Frontal cortex (tissue), 4 donors: ENCODE measurements at places on chromosomes 12 and 14. TPM values are rescaled to one million over a fixed set of nuclear protein-coding genes. Genes with fewer than 3 reads are reported as not detected.

The ACOT6 gene
- not detected for total RNA-seq

The RPL6 gene
- total RNA-seq: 1,024 TPM

The DEPDC4 gene
- total RNA-seq: 2.4 TPM

The ADGRD1 gene
- total RNA-seq: 4.5 TPM

The MGAT2 gene
- total RNA-seq: 51.4 TPM

The TCL1B gene
- total RNA-seq: not detected

DNA sequence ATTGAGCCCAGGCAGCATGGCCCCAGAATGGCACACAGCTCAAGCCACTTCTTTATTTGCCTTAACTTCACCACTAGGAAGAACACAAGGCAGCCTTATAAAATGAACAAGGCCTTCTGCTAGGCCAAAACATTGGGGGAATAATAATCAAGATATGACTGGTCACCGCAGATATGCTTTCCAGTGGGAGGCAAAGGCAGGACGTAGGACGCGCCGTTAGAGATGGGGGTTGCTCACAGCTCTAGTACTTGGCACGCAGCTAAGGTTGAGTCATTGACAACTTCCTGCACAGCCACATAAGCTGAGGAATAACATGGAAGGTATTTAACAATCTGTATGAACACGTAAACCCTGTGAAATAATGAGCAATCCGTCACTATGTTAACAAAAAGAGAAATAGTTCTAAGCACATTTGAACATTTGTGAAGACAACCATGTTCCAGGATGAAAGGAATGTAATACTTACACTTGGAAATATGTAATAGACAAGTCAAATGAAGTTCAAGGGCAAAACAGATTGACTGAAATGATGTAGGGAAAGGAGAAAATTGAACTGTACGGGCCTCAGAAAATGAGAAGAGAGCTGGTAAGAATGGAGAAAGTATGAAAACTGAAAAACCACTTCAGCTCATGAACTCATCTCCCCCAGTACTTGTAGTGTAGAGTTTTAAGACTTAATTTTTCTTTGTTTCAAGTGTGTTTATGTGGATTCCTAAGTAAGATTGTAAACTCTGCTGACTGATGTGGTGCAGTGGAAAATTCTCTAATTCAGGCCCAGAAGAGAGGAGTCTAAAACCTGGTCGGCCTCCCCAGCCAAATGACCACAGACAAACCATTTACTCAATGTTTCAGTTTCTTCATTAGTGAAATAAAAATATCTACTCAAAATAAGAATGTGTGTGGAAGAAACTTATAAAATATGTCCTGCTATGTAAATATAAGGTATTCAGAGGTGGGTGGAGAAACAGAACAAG lies 59.3 kb upstream of the CCDC91 start:
- DNase-seq: no peak

DNA sequence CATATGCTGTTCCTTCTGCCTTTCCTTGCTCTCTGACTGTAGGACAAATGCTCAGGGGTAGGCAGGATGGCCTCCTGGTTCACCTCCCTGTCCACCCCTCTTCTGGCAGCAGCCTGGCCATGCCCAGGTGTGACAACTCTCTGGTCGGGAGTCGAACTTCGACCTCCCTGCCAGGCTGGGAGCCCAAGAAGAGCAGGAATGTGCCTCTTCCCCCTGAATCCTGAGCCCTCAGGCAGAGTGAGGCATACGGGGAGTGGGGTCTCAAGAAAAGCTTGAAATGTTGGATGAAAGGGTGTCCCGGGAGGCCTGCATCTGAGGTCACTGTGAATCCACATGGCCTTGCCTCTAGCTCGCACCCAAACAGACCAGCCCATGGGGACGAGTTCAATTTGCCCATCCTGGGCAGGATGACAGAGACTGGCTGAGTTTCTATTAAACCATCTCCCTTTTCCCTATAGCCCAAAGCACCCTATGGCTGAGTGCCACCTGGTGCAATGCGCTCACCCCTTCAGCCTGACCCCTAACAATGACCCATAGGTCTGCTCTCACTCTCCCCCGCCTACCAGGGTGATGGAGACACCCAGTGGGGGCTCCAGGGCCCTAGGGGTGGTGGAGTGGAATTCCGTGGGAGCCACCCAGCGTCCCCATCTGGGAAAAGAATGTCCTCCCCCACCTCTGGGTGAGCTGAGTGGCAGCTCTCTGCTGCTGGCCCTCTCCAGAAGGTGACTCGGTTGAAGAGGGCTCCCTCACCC lies 52.9 kb upstream of the DIO3 start:
- DNase-seq: no peak

DNA sequence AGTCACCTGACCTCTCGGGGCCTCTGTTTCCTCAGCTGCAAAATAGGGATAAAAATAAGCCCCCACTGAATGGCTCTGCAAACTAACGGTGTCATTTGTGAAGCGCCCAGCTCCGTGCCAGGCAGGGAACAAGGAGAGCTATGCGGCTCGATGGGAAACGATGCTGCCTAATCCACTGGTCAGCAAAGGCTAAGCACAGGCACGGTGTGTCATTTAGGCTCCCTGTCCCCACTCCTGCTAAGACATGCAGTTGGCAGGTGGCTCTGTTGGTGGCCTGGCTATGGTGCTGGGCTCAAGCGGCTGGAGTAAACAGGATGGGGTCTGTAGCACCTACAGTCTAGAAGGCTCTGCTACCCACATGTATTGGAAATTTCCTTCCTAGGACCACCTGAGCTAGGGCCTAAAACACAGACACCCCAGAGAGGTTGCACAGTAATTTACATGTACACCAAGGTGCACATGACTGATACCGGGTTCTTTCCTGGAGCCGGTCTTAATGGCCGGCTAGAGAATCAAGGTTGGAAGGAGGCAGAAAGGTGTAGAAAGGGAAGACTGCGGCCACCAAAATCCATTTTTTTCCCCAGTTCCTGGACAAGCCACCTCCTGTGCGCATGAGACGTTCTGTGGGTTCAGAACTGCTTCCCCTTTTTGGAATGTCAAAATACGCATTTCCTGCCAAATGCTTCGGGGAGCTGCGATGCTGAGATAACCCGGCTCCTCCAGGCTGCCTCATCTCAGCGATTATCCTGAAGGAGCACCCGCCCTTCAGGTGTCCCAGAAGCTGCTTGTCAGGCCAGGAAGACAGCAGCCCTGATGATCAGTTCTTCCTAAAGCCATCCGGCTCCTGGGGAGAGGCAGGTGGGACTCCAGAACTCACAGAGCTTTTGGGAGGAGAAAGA lies 1.0 kb downstream of the CACNA2D4 start:
- peak; percentile 24 for DNase-seq

GRCh38 chr14:38339696-38340095 lies 83.8 kb upstream of the CLEC14A start:
- DNase-seq: no peak

DNA sequence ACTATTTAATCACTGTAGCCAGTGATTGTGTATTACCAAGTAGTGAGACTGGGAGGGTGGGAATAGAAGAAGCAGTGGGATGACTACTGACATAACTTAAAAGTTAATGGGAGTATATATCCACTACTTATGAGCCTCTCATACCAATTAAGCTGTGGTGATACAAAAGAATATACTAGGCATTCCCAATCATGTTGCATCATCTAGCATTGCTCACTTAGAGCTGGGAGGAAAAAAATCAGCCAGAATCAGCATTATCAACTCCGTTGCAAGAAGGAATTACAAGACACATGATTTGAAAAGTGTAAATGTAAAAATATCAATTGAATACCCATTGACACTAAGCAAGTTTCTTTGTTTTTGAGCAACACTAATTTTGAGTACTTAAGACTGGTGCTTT lies 745 bp upstream of the PPP1R36 start:
- DNase-seq: no peak

DNA sequence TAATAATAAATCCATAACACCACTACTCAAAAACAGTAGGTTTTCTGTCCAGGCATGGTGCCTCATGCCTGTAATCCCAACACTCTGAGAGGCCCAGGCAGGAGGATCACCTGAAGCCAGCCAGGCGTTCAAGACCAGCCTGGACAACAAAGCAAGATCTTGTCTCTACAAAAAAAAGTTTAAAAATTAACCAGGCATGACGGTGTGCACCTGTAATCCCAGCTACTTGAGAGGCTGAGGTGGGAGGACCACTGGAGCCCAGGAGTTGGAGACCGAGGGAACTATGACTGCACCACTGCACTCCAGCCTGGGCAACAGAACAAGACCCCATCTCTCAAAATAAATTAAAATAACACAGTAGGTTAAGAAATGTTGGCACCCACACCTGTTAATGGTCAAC lies 44.5 kb upstream of the AP4S1 start:
- no peak for DNase-seq

GRCh38 chr14:61671082-61671481 lies 24.2 kb upstream of the HIF1A start:
- no peak for DNase-seq

GRCh38 chr12:10851243-10851858 lies 2.1 kb upstream of the PRR4 start:
- DNase-seq: no peak

- DNase-seq: no peak
Measured at GRCh38 chr14:98366429-98366828, 905.6 kb downstream of the BCL11B start.
